ENCODE measurements at places on chromosomes 1 and 21.

GRCh38 chr21:45295576-45296365, 8.1 kb upstream of the POFUT2 start:
- no peak for DNase-seq

DNA sequence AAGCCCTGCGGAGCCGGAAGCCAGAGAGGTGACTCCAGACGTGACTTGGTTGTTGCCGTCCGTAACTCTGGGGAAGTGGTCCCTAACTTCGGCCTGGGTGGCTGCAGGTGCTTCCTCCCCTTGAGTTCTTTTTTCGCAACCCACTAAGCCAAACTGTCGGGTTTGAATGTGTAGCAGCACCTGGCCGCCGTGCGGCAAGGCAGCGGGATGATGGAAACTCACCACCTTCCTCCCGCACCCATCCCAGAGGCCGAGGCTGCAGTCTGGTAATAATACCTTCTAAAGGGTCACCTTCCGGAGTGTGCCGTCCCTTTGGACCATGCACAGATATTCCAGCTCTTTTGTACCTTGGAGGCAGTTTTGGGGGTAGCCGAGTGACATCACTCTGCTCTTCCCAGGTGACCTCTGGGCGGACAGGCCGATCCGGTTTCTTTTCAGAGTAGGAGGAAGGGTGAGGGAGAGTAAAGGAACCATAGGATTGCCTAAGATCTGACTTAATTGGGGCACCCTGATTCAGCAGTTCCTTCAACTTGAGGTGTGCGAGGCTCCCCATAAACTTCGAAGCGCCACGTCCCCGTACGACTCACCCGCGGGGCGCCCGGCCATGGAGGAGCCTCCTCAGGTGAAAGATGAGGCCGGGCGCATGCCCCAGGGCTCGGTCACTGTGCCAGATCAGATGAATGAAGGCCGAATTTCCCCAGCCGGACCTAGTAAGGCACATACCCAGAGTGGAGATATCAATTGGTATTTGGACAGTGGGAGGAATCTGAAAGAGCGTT, 1.0 kb downstream of the KCNK1 start:
- no peak for DNase-seq

- no peak for DNase-seq
Observed at GRCh38 chr1:61904354-61904753, 162.1 kb downstream of the PATJ start.

GRCh38 chr1:11620924-11621323, 33.3 kb downstream of the FBXO2 start:
- DNase-seq: no peak

DNA sequence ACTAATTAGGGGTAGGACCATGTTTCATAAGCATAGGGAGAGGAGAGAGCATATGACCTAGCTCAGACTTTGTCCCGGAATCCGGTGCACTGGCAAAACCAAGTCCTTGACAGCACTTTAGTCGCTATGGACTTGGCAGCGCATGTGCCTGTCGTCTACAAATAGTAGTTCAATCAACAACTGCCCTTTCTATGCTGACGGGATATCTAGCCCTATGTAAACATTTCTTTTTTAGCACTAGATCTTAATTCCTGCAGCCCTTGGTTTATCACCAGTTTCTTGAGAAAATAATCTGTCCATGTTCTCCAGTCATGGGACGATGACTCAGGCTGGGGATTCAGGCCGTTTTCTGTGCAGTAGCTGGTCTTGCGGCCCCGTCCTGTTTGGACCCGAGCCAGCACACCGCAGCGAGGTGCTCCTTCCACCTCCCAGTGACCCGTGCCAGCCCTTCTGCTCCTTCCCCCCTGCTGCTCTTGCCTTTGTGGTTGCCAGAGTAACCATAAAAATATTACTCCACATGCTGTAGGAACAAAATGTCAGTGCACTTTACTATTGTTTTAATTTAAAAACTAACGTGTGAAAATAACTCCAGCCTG, 8.6 kb upstream of the MT1HL1 start:
- DNase-seq: no peak

GRCh38 chr21:34229353-34229752, 134.5 kb upstream of the KCNE2 start:
- no peak for DNase-seq

GRCh38 chr1:115433483-115433882, 95.4 kb upstream of the NGF start:
- no peak for DNase-seq

DNA sequence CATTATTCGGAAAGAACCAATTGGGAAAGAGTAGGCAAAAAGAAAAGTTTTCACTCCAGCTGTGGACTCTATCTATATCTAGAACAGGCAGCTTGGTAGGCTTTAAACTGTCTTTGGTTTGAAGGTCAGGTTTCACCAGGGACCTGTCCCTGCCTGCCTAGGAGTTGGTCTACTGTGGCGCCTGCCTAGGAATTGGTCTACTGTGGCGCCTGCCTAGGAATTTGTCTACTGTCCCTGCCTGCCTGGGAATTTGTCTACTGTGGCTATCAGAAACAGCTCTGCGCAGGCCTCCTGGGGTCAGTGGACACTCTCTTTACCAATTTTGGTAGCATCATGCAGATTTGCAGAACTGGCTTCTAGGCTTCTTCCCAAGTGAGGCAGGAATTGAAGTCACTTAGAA, 13.8 kb downstream of the USP25 start:
- DNase-seq: no peak

DNA sequence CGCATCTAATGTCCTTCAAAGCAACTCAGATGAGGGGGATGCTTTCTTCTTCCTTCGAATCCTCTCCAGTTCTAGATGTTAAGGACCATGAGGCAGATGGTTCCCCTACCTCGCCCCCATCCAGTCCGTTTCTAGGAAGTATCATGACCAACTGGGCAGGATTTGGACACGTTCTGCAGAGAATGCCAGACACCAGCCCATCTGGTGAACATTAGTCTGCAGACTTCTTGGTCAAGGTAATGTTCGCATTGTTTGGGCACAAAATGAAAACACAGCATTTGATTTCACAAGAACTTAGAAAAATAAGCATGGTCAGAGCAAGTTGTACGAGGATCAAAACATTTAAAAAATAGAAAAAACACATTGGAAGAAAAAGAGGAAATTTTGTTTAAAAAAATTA, 25.4 kb upstream of the ADARB1 start:
- no peak for DNase-seq

GRCh38 chr1:39410915-39411436, 80.5 kb upstream of the BMP8A start:
- peak; percentile 64 for DNase-seq

- DNase-seq: no peak
Observed at GRCh38 chr1:208526613-208527125, 282.5 kb upstream of the PLXNA2 start.

DNA sequence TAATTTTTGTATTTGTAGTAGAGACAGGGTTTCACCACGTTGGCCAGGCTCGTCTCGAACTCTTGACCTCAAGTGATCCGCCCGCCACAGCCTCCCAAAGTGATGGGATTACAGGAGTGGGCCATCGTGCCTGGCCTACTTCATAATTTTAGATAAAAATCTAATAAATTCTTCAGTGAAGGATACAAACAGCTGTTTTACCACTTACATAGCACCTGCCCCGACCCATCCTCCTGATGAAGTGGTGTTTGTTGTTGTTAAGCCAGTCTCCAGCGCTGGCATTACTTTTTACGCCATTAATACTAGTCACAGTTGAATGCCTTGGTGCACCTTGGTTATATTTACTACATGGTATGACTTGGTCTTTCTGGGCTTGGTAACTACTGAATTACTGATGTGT, 12.3 kb upstream of the RAP1GAP start:
- DNase-seq: no peak

DNA sequence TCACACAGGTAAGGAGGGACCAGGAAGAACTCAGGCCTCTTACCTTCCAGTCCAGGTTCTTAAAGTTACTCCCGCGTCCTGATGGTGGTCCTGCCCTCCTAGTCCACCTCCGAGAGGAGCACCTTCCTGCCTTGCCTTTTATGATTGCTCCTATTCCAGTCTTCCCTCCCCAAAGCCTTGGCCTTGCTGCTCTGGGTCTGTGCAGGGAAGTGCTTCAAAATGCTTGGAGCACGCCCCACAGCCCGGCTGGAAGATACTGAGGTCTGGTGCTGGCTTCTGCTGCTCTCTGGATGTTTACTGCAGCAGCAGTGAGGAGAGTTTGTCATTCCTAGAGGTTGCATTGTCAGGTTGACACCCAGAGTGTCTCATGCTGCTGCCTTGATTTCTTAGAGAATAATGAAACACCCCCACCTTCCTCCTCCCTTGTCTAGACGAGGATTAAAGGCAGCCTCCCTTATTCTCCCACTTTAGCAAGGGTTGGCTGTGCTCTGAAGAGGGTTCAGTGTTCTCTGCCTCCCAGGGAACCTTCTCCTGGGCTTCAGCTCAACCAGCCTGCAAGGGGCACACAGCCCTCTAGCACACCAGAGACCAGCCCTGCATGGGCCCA, 142.2 kb upstream of the CACNA1E start:
- DNase-seq: no peak

DNA sequence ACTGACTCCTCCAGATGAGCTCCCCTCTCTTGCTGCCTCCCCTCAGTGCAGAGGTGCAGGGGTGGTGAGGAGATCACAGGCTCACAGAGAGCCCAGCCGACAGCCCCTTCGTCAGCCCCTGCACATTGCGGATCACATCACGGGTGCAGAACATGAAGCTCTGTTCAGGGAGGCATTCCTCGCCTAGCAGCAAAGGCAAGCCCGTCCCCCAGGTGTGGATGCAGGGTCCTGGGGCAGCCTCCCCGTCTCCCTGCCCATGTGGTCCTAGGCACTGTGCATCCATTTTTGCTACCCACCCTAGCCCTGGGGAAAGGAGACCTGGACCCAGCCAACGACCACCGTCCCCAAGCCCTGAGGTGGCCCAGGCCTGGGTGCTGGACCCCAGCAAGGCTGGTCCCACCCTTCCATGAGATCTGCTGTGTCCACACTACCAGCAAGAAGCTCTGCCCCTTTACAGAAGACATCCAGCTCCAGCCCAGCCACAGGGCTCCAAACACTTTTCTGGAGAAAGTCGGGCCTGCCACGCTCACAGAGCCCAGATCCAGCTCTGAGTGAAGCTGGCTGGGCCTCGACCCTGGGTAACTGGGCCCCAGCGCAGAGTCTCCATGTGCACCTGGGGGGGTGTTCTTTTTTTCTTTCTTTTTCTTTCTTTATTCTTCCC, 248.7 kb downstream of the NPHP4 start:
- no peak for DNase-seq

GRCh38 chr1:224223819-224224714, 41.0 kb downstream of the DEGS1 start:
- no peak for DNase-seq

- no peak for DNase-seq
Observed at GRCh38 chr1:3674100-3675094, 22.1 kb downstream of the TP73 start.

DNA sequence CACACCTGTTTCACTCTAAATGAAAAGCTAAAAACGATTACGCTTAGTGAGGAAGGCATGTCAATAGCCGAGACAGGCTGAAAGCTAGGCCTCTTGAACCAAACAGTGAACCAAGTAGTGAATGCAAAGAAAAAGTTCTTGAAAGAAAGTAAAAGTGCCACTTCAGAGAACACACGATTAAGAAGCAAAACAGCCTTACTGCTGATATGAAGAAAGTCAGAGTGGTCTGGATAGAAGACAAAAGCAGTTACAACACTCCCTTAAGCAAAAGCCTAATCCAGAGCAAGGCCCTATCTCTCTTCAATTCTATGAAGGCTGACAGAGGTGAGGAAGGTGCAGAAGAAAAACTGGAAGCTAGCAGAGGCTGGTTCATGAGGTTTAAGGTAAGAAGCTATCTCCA, 130.7 kb downstream of the SIPA1L2 start:
- DNase-seq: no peak

DNA sequence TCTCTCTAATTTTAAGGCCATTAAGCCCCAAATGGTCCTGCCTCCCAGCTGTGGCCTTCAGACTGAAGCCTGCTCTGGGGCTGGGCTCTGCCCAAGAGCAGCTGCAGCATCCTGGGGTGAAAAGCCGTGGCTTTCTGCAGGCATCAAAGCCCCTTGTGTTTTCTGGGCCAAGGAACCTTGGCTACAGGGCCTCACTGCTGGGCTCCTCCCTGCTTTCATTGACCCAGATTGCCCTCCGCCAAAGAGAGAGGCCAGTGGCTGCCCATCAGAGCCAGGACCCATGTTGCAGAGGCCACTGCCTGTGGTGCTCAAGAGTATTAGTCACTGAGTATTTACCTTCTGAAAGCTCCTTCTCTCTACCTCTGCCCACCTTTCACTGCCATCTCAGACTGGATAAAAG, 1.6 kb downstream of the ZNF648 start:
- DNase-seq: no peak

- DNase-seq: no peak
Observed at GRCh38 chr1:43639976-43640794, 9.8 kb upstream of the KDM4A start.

DNA sequence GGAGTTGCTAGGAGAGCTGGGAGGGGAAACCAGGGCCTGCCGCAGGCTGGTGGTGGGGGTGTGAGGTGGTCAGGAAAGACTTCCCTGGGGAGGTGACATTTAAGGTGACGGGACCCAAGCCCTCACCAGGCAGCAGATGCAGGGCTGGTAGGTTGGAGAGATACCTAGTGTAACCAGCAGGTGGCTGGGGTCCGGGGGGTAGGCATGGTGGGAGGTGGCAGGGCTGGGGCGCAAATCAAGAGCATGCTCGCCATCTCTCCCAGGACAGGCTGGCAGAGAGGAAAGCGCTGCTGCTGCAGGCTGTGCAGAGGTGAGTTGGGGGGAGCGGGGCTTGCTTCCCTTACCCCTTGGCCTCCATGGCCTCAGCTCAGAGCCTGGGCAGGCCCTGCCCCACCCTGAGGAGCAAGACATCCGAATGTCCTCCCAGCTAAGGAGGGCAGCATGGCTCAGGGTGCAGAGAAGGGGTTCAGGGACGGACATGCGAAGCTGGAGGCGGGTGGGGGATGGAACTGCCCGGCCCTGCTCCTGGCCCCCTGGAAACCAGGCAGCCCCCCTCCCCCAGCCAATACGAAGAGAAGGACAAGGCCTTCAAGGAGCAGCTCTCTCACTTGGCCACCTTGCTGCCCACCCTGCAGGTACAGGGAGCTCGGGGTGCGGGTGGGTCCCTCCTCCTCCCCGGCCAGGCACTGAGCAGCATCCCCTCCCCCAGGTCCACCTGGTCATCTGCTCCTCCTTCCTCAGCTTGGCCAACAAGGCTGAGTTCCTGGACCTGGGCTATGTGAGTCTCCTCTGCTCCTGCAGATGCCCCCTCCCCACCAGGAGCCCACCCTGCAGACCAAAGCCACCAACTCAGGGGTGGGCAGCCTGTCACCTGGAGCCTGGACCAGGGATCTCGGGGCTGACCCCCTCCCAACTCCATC, 4.0 kb downstream of the RNF207 start:
- peak; percentile 16 for DNase-seq

DNA sequence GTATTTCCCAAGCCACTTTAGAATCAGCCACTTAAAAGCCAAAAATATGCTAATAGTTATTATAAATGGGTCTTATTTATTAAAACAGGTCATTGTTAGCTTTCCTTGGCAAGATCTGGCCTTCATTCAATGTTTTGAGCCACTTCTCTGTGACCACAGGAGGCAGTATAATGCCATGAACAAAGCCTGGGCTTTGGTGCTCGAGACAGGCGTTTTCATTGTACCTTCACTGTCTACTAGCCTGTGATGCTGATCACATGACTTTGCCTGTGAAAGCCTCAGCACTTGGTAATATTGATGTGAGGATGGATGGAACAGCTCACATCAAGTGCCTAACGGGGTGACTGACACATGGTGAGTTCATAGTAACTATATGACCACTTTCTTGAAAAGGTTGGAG, 217.0 kb downstream of the RWDD3 start:
- DNase-seq: no peak

Data from CD4-positive, alpha-beta T cell treated with Interleukin-2 at 100 ng/mL for 4 hours (primary cell).